ENCODE measurements at places on chromosomes 2 and 18.
A peak's percentile ranks its signal among the peaks of the same experiment; 100 is the strongest.

DNA sequence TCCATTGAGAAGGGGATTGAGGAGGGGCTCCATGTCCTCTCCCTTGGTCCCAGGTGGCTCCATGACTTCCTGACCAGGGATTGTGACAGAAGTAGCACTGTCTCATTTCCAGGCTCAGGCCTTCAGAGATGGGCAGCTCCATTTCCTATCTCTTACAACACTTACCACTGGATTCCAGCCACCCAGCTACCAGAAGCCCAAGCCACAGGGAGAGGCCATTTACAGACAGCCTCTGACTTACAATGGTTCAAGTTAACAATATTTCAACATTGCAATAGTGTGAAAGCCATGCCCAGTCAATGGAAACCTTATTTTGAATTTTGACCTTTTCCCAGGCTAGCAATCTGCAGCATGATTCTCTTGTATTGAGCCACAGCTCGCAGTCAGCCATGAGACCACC, 164.9 kb upstream of the AGAP1 start:
- no peak for DNase-seq

DNA sequence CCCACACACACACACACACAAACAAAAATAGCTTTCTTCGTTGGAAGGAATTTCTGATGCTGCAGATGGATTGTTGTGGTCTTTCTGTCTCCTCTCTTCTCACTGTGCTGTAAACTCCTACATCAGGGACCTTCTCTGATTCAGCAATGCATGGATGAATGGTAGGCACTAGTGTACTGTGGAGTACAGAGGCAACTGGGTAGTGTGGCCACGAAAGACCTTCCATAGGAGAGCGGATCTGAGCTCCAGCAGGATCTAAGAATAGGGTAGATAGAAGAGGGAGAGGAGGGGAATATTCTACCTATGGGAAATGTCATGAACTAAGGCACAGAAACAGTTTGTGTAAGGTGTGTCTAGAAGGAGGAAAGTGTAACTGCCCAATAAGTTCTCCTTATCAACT, 266.8 kb downstream of the MYCN start:
- no peak for DNase-seq

DNA sequence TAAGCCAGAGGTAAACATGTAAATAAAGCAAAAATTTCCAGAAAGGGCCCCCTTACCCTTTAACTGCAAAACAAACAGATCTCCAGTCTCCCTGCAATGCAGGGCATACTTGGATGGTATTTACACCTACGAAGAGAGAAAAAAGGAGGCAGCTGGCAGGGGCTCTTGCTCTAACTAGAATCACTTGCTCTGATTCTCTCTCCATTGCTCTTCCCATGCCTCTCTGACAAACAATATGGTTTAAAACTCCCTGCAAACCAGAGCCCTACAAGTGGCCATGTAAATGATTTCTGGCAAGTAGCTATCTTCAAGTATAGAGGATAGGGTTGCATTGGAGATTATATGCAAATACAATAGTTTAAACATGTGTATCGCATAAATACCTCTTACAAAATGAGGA, 35.9 kb downstream of the SF3B1 start:
- no peak for DNase-seq

DNA sequence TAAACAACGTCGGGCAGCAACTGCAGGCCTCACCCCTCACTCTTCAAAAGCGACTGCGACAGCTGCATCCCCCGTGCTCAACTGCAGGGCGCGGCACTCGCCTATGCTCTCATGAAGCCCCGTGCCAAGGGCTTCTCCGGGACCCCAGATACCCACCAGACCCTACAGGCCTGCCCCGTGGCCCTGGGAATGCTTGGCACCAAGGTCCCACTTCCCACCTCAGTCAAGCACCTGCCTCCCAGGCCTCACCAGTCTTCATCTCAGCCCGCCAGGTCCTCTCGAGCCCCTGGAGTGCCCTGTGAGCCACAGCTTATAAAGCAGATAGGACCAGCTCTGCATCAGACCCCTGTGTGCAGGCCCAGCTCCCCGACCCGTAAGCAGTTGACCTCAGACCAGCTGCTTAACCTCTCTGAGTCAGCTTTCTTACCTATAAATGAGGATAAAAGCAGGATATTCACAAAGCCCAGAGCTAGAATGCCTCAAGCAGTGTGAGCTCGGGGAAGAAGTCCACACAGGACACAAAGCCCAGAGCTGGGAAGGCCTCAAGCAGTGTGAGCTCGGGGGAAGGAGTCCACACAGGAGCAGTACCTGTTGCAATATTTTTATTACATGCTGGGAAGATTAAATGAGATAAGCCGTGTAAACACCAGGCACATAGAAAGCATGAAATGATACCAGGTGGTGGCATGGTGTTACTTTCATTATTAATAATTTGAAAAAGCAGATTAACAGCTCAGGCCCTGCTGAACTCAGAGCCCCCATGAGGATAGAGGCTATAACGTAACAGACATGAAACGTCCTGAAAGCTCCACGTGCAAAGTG, 96.9 kb downstream of the HDAC4 start:
- DNase-seq = peak; percentile 24

DNA sequence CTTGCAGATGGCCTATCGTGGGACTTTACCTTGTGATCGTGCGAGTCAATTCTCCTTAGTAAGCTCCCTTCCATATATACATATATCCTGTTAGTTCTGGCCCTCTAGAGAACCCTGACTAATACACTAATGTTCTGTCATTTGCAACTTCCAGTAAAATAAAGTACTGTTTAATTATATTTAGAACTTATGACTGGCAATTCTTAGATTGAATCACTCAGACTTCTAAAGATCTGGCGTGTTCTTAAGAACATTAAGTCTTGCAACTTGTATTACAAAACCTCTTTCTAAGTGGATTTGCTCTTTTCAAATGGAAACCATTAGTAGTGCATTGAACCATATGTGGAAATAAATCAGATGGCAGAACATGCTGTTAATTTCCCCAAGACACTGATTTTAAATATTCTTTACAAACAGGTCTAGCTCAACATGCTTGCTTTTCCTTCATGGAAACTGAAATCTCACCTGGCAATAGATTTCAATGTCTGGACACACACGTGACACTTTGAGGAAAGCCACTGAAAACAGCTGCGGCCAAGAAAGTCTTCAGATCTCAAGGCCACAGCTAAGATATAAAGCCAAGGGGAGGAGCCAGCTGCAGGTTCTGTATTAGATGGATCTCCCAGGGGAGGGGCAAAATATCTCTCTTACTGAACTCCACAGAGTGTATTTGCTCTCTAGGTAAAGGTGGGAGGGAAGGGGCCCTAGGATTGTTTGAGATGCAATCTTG, 50.6 kb downstream of the PMAIP1 start:
- no peak for DNase-seq

DNA sequence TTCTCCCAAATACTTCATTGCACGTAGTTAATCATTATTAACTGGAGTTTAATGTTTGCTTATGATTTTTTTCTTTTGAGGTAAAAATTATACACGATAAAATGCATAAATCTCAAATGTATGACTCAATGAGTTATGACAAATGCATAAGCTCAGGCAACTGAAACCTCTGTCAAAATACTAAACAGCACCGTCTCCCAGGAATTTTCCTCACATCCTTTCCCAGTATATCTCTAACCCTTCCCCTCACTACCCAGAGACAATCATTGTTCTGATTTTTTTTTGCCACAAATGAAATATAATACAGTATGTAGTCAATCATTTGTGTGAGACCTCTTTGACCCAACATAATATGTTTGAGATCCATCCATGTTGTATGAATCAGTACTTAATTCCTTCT, 606.5 kb downstream of the CPS1 start:
- no peak for DNase-seq

- DNase-seq = no peak
These were observed 20.5 kb upstream of the TET3 start for GRCh38 chr2:73964223-73964622.

DNA sequence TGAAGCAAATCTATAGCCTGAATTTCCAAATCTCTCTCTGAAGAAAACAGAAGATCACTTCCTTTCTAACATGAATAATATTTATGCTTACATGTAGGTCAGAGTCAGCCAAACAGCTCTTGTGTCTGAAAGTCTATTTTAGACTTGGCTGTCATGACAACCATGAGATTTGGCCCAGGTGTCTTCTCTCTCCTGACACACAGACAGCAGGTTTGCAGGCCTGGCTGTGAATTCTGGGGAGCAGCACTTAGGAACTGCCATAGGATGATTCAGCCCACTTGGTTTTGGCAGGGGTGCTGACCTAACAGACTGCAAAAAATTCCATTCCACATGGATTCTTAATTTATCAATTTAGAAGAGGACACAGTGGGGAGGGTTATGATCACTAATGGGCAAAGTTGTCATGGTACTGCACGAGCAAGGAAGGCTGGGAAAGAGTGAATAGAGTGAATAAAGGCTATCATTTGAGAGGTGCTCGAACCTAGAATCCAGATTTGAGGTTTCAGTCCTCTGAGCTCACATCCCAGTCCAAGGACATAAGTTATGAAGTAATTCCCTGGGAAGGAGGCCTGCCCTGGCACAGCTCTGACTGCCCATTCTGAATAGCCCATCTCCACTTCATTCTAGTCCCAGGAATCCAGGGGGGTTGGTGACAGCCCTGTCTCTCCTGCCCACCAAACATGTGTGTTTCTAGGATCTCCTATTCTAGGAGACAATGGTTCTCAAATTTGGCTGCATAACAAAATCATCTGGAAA, 453.9 kb upstream of the TRIB2 start:
- no peak for DNase-seq

DNA sequence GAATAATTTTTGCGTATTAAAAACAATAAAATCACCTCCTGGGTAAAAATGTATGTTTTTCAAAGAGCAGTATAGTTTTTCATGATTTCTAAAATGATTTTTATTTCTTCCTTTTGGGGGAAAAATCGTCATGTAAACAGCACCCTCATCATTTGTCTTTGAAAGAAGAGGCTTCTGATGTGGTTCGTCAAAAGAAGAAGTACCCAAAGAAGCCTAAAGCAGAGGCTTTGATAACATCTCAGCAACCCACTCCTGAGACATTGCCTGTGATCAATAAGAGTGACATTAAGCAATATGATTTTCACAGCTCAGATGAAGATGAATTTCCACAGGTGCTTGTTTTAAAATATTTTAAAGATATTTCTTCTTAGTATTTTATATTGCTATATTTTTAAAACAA, 110.2 kb upstream of the KIF5C start:
- DNase-seq = no peak

DNA sequence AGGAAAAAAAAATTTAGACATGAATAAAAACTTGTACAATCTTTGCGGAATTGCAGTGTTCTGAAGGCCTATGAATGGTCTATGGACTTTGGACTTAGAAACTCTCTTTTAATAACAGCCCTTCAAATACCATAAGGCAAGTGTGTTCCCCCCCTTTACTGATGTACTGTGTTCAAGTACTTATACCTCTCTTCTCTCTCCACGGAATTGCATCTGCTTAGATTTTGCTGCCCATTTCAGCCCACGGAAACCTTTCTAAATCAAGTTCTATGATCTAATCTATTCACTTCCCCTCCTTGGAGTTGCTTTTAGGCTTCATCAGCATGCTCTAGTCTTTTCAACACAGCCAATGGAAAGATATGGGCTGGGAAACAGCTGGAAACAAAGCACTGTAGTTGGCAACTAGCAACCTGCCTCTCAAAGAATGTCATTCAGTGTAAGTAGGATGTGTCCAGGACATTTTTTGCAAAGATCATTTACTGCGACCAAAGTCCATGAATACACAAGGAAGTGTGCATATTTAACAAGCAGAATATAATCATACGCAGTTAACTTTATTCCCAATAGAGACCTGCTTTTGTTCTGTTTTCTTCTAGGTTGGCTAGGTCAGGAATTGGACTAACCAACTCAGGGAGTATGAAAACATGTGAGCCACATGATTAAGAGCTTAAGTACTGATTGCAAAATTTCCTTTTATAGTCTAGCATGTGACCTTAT, 58.0 kb downstream of the SLC40A1 start:
- no peak for DNase-seq

DNA sequence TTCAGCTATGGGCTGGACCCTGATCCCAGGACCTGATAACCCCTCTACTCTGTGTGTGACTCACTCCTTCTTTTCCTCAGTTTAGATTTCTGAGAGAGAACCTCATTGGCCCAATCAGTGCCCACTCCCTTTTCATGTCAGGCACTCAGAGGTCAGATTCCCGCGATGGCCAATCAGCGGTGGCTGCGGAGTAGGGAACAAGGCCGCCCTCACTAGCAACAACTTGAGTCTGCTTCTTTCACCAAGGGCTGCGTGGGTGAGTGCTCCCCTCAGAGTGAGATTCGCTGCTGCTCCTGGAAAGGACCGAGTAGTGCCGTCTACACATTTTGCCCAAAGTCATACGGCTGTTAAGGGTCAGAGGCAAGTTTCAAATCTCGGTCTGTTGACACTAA, 34.7 kb downstream of the NPPC start:
- DNase-seq = no peak

- DNase-seq = no peak
These were observed 71.8 kb downstream of the HAUS1 start for GRCh38 chr18:46176001-46176400.

- DNase-seq = peak; percentile 66
These were observed 927.0 kb upstream of the CRIM1 start for GRCh38 chr2:35428548-35428947.

DNA sequence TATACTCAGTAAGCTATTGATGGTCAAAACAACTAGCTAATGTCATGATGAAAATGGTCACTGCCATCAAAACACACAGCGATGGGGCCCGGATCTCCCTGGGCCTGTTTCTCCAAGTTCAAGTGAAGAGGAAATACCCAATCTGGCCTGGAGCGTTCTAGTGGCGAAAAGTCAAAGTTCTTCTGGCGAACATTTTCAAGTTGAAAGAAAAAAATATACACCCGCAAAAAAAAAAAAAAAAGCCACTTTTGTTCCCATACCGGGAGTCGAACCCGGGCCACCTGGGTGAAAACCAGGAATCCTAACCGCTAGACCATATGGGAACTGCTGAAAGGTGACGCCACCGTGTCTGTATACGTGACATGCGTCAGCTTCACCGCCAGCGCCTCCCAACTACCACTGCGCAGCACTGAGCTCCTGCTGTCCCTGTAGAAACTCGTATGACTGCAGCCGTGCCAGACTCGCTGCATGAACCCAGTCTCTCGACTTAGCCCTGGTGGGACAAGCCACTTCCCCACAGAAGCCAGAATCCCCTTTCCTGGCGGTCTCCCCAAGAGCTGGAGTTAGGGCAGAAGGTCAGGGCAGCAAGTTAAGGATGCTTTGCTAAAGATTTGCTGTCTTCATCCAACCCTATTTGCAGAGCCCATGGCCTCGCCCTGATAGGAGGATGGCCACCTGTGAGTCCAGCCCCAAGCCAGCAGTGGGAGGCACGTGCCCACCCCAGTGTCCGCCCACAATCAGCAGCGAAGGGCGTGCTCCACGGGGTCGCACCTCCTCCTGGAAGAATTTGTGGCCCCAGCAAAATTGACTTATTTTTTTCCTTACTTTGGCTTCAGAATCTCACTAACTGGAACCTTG, 5.6 kb upstream of the IMP4 start:
- no peak for DNase-seq

DNA sequence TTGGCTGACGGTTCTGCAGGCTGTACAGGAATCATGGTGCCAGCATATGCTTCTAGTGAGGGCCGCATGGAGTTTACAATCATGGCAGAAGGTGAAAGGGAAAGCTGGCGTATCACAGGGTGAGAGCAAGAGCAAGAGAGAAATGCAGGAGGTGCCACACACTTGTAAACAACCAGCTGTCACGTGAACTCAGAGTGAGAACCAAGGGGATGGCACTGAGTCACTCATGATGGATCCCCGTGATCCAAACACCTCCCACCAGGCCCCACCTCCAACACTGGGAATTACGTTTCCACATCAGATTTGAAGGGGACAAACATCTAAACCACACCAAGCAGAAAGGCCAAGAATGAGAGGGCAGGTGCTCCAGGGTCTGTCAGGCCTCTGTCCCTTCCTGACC, 185.0 kb upstream of the PID1 start:
- DNase-seq = no peak

All from T47D (cell line).